Suppressor macrophage treated with lipopolysaccharide for 4 hours (primary cell): ENCODE measurements at places on chromosomes 16 and 17.

GRCh38 chr17:74190154-74190553, 13.3 kb upstream of the RPL38 start:
- DNase-seq = peak; percentile 44

GRCh38 chr16:48829336-48830310, 219.6 kb upstream of the N4BP1 start:
- no peak for DNase-seq

- DNase-seq = no peak
Measured at GRCh38 chr16:82400046-82400445, 226.7 kb upstream of the CDH13 start.

- no peak for DNase-seq
Measured at GRCh38 chr16:30381291-30382041, 895 bp downstream of the SEPTIN1 start.

DNA sequence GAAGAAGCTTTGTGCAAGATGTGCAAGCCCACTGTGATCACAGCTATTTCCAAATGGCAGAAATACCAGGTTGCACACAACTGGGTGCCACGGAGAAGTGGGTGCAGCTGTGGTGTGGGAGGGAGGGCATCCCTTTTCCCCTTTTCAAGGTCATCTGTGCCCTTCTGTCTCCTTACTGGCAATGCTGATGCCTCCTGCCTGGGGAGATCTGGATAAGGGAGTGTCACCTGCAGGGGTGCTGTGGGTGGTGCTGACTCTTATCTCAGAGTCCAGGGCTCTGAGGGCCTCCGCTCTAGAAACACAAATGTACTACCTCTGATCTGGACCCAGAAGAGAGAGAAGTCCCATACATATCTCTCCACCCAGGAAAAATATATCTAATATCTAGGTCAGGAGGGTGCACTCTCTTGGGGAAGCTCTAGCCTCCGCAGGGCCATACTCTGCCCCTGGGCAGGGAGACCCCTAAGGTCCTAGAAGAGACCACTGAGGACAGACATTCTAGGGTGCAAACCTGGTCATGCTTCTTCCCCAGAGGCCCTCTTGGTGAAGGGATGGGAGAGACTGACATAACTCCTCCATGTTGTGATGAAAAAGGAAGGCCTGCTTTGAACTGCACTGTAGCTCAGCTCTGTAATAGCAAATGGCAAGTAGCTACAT, 18.5 kb downstream of the NPRL3 start:
- no peak for DNase-seq

DNA sequence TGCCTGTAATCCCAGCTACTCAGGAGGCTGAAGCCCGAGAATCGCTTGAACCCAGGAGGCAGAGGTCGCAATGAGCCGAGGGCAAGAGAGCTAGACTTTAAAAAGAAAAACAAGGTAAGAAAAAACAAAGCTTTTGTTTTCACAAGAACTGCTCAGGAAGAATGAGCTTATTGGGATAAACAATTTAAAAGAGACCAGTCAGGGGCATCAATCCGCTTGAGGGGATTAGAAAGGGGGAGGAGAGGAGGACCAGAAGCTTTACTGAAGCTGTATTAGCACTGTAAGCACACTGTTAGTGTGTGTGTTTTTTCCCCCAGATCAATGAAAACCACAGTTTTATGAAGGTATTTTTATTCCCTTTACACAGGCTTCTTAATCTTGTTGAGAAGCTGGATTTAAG, 8.8 kb downstream of the TMEM170A start:
- no peak for DNase-seq
